ENCODE measurements at places on chromosomes 7 and 10. TPM values are rescaled to one million over a fixed set of nuclear protein-coding genes. Genes with fewer than 3 reads are reported as not detected.

XRCC2 gene
- 1.4 TPM for total RNA-seq

DNA sequence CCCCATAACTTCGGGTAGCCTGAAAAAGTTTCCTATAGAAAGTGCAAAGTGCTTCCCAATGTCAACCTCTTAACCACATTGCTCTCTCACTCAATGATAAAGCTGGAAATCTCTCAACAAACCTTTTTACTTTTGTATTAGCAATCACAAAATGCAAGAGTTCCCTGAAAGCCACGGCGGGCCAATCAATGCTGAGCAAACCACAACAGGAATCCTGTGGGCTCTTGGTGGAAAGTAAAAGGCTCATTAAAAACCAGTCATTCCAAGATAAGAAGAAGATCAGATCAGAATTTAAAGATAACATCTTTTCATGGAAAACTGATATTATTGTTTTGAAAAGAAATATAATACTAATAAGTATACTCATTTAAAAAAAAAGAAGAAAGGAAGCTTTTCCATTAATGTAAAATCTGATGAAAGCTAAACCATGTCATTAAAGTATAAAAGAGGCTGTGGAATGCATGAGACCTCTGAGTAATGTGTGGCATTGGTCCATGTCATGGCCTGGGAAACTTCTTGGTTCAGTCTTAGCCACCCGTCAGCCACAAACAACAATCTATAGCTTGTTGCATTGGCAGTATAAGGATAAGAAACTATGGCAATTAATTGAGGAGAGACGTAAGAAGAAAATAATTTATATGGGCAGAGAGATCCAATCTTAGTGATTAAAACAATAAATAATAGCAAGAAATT is 1066.1 kb upstream of the SORCS1 start:
- no peak for DNase-seq

- no peak for DNase-seq
These were observed 287.4 kb downstream of the C7orf25 start for GRCh38 chr7:42624471-42624870.

GRCh38 chr7:44112997-44113763 is 9.0 kb downstream of the AEBP1 start:
- DNase-seq = no peak
